ENCODE measurements at places on chromosomes 2 and 18.
A peak's percentile ranks its signal among the peaks of the same experiment; 100 is the strongest.

DNA sequence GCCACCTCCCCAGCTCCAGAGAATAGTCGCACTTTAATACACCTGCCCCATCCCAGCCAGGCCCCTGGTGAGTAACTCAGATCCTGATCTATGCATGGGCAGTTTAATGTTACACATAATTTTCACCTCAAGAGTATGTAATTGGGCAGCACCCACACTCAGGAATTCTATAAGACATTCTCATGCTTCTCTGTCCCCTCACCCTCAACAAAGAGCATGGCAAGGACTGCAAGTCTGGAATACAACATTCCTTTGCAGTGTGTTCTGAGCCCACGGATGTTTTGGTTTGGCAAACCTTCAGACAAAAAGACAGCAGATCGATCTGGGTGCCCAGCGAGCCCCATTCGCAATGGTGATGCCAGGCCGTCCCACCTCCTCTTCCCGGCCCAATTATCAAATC lies 4.9 kb upstream of the SLC14A1 start:
- no peaks in the 10 kb centered on the region for H3K36me3 ChIP-seq
- no peak overlapping the region for H3K27ac ChIP-seq
- H3K4me1 ChIP-seq, result no peaks in the 10 kb centered on the region

DNA sequence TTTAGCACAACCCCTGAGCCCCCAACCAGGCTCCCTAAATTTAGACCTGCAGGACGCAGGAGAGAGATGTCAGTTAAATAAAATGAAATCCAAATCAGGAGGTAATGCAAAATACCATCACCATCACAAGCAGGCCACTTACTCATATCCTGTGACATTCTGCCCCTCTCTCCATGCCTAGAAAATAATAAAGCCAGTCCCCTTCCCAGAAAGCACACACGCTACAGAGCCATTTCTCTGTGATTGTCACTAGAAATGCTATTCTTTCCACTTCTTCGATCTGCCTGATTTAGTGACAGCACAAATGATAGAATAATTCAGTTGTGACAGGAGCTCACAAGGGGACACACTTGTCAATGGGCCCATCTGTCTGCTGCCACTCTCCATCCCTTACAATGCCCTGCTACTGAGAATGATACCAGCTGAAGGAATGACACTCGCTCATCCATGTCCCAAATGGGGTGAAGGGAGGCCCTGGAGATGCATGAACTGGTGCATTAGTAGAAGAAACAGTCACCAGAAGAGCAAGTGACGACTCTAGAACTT lies 272.1 kb downstream of the SP3 start:
- H3K4me3 ChIP-seq, result no peak overlapping the region
- no peak overlapping the region for H3K27ac ChIP-seq
- H3K27me3 ChIP-seq, result 0 out of 3 replicates have a peak, but pooled peaks cover 3% of the 10 kb centered on the region
- no peak for DNase-seq

GRCh38 chr2:111708476-111709180 lies 175.4 kb downstream of the ANAPC1 start:
- peaks cover 24% of the 10 kb centered on the region for H3K4me1 ChIP-seq
- no peaks in the 10 kb centered on the region for H3K36me3 ChIP-seq
- H3K27me3 ChIP-seq, result peaks cover 9% of the 10 kb centered on the region
- H3K4me3 ChIP-seq, result no peak overlapping the region

- no peak overlapping the region for H3K27ac ChIP-seq
- H3K4me3 ChIP-seq, result no peak overlapping the region
- no peaks in the 10 kb centered on the region for H3K27me3 ChIP-seq
- no peak for DNase-seq
- no peaks in the 10 kb centered on the region for H3K4me1 ChIP-seq
- H3K36me3 ChIP-seq, result no peaks in the 10 kb centered on the region
Measured at GRCh38 chr2:34244195-34244594, 645.1 kb upstream of the FAM98A start.

DNA sequence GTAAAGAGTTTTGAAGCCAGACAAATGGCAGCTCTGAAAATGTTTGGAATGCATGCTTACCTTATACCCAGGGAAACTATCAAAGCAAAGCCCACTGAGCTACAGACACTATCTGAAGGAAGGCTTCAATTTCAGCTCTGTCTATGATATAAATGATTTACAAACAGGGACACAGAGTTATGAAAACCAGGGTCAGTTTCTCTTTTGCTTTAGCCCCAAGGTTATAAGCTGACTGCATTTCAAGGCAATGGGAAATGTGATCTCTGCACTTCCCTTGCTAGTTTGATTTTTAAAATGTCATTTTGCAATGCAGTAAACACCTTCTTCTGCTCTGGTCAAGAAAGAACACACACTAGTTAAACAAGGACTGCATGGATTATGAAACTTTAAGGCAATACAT lies 65.2 kb upstream of the CCDC195 start:
- H3K27ac ChIP-seq, result no peak overlapping the region
- H3K27me3 ChIP-seq, result no peaks in the 10 kb centered on the region
- no peak overlapping the region for H3K4me3 ChIP-seq
- no peak for DNase-seq

DNA sequence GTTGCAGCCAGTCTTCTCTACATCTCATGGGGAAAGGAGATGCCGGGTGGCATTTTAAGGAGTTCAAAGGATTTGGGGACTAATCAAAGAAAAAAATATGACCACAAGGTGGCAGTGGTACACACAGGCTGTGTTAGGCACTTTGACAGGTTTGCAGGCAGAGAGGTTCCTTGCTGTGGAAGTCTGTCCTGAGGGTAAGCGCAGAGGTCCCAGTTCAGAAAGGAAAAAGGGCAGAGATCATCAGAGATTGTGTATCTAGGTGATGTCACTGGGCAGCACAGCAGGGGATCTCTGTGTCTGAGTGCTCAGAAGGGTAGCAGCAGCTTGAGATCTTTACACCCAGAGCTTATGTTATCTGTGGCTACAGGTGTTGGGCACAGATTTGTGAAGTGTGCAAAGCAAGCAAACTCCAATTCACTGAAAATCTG lies 231.4 kb downstream of the LRRTM1 start:
- H3K36me3 ChIP-seq, result no peaks in the 10 kb centered on the region
- peak; percentile 60 for DNase-seq
- no peak overlapping the region for H3K27ac ChIP-seq
- no peaks in the 10 kb centered on the region for H3K27me3 ChIP-seq
- no peaks in the 10 kb centered on the region for H3K4me1 ChIP-seq
- H3K4me3 ChIP-seq, result no peak overlapping the region

All from HepG2 (cell line).